ENCODE measurements at places on chromosomes 2 and 18.
A peak's percentile ranks its signal among the peaks of the same experiment; 100 is the strongest.

DNA sequence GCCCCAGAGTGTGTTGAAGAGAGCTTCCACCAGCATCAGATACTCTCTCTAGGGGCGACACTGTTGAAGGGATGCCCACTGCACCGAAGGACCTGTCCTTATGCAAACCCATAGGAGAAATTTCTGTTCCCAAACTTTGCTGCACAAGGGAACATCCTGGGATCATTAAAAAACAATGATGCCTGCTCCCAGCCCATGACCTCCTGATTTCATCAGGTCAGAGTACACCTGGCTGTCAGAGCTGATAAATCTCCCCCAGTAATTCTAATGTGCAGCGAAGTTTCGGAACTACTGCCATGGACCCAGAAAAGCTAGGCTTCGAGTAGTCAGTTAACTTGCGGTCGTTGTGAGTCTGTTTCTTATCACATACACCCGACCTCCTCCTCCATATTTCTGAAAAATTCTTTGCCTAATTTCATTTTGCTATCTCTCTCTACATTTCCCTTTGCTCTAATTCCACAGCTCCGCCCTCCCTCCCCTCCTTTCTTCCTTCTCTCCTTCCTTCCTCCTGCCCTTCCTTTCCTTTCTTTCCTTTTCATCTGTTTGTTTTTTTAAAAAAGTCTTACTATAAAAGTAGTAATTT lies 18.8 kb downstream of the FAM124B start:
- DNase-seq: no peak

DNA sequence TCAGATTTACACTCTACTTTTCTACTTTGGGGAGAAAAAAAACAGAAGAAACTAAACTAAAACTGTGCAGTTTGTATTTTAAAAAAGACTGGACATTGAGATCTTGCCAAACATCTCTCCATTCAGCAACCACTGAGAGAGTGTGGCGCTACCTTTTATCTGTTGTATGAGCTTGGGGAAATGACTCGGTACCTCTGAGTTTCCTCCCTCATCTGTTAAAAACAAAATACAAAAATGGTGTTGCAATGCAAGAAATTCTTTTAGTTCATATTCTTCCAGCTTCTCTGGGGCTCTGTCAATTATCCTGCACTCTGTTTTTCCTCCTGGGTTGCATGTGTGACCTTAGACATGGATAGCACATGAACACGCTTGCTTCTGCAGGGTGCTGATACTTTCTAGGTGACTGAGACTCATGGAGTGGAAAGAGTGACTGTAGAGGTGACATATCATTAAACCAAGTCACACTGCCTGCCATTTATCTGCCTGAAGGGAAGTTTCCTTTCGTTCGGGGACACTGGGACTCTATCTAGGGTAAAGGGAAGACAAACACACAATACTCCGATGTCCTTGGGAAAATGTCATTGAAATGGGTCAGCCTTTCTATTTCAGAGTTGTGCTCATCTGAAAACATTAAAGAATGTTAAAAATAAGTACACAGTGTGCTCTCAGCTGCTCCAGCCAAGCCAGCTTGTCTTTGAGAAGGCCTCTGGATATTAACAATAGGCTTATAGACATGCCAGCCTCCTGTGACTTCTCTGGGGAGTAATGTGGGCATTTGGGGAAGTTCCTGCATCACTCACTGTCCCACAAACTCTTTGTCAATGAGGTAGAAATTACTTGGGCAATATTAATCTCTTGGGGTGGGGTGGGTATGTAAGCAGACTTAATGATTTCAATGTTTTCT lies 91.4 kb downstream of the TRIB2 start:
- DNase-seq: no peak

- no peak for DNase-seq
Measured at GRCh38 chr2:98297817-98298682, 48.2 kb upstream of the CNGA3 start.

DNA sequence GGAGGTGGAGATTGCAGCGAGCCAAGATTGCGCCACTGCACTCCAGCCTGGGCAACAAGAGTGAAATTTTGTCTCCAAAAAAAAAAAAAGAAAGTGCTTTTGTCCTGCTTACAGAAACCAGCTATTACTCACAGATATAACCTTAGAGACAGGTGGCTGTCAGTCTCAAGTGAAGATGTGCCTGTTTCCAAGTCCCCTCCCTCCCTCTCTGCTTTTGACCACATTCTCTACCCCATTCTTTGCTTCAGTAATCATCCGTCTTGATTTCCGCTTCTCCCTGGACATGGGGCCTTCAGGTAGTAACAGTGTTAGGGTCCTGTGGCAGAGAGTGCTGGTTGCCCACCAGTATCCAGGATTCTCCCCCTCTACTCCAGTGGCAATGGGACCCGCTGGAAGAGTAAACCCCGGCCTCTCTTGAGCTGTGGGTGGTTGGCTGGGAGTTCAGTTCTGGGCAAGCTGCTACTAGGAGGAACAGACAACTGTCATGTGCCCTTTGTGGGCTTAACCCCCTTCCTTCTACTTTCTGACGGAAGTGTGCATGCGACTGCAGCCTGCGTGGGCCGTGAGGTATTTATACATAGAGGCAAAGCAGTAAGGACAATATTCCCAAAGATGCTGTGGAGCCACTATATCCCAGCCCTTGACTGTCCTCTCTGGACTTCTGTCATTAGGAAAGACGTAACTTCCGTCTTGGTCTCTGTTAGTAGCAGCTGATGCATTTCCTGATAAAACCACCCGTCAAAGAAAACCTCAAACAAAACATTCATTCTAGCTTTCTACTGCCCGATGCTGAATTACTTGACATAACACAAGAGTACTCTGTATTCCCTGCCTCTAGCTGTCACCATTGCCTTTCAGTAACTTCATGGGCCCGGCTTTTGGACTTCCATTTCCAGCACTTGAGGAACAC lies 17.8 kb downstream of the PDCL3 start:
- DNase-seq: peak; percentile 48

DNA sequence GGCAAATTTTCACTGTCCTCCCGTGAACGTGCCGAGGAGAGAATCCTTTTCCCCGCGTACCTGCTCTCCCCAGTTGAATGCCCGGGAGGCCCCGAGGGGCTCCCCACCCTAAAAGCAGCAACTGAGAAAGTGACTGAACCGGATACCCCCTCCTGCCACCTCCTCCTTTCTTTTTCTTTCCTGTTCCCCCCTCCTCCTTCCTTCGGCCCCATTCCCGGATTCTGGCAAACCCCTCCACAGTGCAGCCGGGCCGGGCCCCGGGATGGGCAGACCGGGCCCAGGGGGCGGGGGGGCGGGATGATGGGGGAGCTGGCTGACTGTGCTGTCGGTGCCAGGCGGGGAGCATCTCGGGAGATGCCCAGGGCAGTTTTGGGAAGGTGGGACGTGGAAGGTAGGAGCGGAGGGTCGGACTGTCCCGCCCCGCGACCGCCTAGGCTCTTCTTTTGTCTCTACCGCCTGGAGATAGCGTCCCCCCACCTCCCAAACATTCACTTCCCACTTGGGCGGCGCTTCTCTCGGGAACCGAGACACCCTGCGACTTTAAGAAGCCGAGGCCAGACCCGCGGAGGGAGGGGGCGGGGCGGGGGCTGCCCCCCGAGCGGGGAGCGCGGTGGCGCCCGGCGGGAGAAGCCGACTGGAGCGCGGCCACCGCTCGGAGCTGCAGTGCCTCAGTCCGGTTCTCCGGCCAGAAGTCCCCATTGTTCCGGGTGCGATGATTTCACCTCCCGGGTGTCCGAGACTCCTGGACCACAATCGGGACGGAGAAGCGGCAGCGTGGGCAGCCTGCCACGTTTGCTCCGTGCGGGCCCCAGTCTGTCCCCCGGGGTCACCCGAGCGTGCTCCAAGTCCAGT lies 8.2 kb downstream of the DLX2 start:
- no peak for DNase-seq

DNA sequence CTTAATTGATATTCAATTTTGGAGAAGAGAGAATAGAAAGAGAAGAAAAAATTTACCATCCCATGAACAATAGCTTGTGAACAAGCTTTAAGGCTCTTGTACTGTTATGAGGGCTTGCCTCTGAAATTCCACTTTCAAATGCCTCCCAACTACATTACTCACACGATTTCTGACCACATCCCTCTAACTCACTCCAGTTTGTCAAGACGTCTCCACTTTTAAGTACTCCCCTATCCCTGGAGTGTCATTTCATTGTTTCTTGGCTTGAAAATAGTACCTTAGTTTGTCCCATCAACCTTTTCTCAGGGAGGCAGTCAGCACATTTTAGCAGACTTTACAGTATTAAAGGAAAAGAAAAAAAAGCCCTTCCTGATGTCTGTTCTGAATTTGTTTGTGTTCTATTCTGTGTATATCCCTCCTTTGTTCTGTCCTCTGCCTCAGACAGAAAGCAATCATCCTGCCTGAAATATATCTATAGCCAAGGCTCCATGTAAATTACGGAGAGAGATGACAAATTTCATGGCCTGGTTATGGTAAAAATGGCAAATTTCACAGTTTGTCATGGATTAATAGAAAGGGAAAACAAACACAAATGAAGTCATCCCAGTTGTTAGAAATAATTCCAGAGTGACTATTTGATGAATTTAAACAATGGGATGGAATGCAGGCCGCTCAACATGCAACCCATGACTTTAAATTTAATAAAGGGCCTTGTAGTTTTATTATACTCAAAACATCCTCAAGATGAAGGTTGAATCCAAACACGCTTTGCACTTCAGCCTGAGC lies 228.8 kb downstream of the ETAA1 start:
- DNase-seq: no peak

GRCh38 chr18:463827-464541 lies 36.5 kb downstream of the COLEC12 start:
- DNase-seq: no peak

GRCh38 chr2:75403991-75404428 lies 156.7 kb downstream of the EVA1A start:
- DNase-seq: no peak

- no peak for DNase-seq
Measured at GRCh38 chr18:8643326-8643878, 34.2 kb downstream of the RAB12 start.

DNA sequence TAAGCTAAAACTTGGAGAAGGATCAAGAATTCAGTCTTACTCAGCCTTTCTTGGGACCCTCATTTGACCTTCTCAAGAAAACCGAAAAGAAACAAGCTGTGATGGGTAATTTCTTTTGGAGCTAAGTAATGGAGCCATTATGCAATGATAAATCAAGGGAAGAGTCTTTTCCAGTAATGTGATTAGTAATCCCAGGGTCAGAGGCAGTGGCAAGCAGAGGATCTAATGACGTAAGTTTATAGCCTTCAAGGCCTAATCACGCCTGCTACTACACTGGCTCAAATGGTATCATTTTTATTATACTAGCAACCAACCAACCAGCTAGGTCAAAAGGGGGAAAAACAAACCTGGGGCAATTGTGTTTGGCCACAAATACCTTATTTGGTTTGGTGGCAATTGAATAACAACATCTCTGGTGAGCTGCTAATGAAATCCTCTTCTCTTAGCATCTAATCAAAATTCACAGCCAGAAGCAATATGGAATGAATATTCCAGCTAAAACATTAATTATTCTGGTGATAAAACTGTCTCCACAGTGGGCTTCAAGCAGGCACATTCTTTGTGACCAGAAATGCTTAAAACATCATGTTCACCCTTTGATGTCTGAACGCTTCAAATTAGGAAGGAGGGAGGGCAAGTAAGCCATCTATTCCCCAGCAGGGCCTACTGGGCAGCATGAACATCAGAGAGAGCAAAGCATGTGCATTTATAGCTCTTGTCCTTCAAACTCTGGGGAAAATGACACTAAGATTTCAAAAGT lies 114.9 kb upstream of the SULT1C3 start:
- no peak for DNase-seq

GRCh38 chr2:36389091-36389564 lies 33.5 kb downstream of the CRIM1 start:
- no peak for DNase-seq

- DNase-seq: no peak
Measured at GRCh38 chr2:237171881-237172280, 86.2 kb downstream of the COPS8 start.

GRCh38 chr2:223232896-223233295 lies 180.9 kb downstream of the KCNE4 start:
- no peak for DNase-seq

GRCh38 chr2:23543302-23543701 lies 158.3 kb downstream of the KLHL29 start:
- DNase-seq: no peak

DNA sequence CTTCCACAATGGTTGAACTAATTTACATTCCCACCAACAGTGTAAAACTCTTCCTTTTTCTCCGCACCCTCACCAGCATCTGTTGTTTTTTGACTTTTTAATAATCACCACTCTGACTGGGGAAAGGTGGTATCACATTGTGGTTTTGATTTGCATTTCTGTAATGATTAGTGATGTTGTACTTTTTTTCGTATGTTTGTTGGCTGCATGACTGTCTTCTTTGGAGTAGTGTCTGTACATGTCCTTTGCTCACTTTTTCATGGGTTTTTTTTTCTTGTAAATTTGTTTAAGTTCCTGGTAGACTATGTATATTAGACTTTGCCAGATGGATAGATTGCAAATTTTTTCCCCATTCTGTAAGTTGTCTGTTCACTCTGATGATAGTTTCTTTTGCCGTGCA lies 574.8 kb downstream of the KCNJ3 start:
- no peak for DNase-seq

DNA sequence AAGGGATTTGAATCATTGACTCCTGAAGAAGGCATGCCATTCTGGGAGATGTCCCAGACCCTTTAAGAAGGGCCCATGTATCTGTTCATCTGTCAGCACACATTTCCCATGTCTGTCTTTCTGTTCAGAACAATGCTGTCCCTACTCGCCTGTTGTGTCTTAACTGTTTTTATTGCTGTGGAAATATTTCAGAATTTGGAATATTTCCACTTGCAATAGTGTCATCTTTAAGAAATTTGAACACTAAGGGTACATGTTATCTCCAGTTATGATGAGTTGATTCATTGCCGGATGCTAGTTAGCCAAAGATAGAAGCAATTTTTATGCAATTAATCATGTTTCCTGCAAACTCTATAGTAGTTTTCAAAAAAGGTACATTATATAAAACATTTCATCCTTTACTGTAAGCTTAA lies 36.9 kb upstream of the NT5C1B start:
- no peak for DNase-seq

DNA sequence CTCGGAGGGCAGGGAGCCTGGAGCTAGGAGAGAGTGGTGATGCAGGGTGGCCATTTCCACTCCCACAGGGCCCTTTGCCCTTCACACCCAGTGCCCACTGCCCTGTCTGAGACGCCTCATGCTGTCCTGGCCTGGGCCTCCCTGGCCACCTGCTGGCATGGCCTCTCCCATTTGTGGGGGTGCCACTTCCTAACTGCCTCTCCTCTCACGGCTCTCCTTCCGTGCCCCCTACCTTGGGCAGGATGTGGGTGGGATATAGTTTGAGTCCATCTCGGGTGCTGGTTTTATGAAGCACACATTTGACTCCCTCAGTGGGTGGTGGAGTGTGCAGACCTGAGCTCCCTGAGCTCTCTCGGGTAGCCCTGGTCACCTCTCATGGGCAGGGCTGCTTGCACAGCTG lies 46.0 kb downstream of the DGKD start:
- no peak for DNase-seq

DNA sequence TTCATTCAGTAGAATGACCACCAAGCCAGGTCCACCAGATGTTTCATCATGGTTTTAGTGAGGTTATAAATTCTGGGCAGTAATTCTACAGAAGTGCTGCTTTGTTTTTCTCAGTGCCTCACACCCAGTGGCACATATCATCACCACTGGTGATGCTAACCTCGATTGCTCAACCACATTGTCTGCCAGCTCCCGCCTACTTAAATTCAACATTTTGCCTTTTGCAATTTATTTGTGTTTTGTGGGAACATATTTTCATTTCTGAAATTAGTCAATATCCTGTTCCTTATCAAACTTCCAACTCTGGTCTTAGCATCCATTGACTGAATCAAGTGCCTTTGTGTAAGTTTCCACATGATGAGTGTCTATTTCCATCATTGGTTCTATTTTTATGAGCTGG lies 62.3 kb upstream of the TMEM178A start:
- no peak for DNase-seq

Measured in activated naive CD8-positive, alpha-beta T cell treated with anti-CD3 and anti-CD28 coated beads, Interleukin-2, amount 50 U/mL, for 24 hours (primary cell).